ENCODE measurements at places on chromosomes 7 and 10.

GRCh38 chr7:70504254-70504653, 627.7 kb upstream of the GALNT17 start:
- no peaks in the 10 kb centered on the region for H3K27me3 ChIP-seq
- H3K36me3 ChIP-seq = no peaks in the 10 kb centered on the region
- no peak overlapping the region for H3K27ac ChIP-seq
- H3K4me1 ChIP-seq = no peaks in the 10 kb centered on the region

- no peaks in the 10 kb centered on the region for H3K4me1 ChIP-seq
- no peak for DNase-seq
- H3K4me3 ChIP-seq = no peak overlapping the region
- H3K27ac ChIP-seq = no peak overlapping the region
- H3K27me3 ChIP-seq = peaks cover 2% of the 10 kb centered on the region
Observed at GRCh38 chr7:11237742-11238141, 264.1 kb downstream of the PHF14 start.

DNA sequence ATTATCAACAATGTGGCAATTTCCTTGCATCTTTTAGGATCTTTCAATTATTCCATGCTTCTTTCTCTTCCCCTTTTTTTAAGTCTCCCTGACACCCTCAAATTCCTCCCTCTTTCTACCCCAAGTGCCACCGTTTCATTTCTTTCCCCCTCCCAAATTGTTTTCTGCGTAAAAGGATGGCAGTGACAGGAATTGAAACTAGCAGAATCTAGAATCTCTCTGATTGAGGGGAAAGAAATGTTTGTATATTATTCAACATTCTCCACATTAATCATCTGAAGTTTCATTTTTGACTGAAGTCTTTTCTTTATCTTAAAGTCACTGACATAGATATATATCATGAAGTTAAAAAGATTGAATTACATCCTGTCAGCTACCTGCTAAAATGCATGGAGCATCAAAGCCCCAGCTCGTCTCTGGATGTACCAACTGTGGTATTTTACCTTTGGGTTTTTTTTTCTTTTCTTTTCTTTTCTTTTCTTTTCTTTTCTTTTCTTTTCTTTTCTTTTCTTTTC, 633.5 kb downstream of the SORCS3 start:
- H3K36me3 ChIP-seq = no peaks in the 10 kb centered on the region
- no peak overlapping the region for H3K27ac ChIP-seq
- H3K4me3 ChIP-seq = no peak overlapping the region
- H3K27me3 ChIP-seq = no peaks in the 10 kb centered on the region
- no peaks in the 10 kb centered on the region for H3K4me1 ChIP-seq
- no peak for DNase-seq

- H3K27me3 ChIP-seq = no peaks in the 10 kb centered on the region
- H3K4me1 ChIP-seq = peaks cover 16% of the 10 kb centered on the region
- no peaks in the 10 kb centered on the region for H3K36me3 ChIP-seq
- no peak overlapping the region for H3K27ac ChIP-seq
Observed at GRCh38 chr7:92809397-92809759, 27.0 kb downstream of the CDK6 start.

GRCh38 chr7:777728-778078, 50.6 kb upstream of the PRKAR1B start:
- no peak for DNase-seq
- H3K27ac ChIP-seq = no peak overlapping the region
- H3K4me3 ChIP-seq = no peak overlapping the region
- H3K4me1 ChIP-seq = no peaks in the 10 kb centered on the region
- no peaks in the 10 kb centered on the region for H3K36me3 ChIP-seq

GRCh38 chr10:133335246-133336117, 1.2 kb downstream of the CALY start:
- H3K27ac ChIP-seq = no peak overlapping the region
- peaks cover 35% of the 10 kb centered on the region for H3K4me1 ChIP-seq
- peak overlapping the region; percentile 51 for H3K4me3 ChIP-seq
- peaks cover 57% of the 10 kb centered on the region for H3K27me3 ChIP-seq

DNA sequence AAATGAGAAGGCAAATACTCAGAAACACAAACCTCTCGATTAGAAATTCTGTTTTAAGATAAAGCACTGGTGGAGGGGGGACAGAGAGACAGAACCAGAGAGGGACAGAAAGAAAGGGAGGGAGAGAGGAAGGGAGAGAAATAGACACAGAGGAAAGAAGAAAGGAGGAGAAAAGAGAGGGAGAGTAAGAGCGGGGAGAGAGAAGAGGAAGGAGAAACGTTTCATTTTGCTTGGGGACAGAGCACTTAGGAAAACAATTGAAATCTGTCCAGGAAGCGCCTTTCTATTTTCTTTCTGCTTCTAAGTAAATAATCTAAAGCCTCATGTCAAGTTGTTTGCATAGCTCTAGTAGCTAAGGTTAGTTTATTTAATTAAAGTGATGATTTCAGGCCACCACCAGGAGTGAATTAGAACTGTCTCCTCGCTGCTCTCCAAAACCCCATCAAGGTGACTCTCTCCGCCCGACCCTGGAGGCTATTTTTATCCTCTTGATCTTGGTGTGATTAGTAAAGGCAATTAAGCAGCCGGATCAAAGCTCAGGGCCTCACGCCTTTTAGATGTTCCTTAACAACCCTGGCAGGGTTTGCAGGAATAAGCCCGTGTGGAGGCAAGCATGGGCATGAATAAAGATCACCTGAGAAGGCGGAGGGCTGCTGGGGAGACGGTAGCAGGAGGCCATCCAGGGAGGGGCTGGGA, 73.4 kb upstream of the INSIG1 start:
- H3K27me3 ChIP-seq = no peaks in the 10 kb centered on the region
- H3K27ac ChIP-seq = no peak overlapping the region
- H3K36me3 ChIP-seq = no peaks in the 10 kb centered on the region
- no peak overlapping the region for H3K4me3 ChIP-seq

- no peaks in the 10 kb centered on the region for H3K4me1 ChIP-seq
- H3K27me3 ChIP-seq = no peaks in the 10 kb centered on the region
- H3K4me3 ChIP-seq = no peak overlapping the region
- DNase-seq = no peak
- H3K36me3 ChIP-seq = peaks cover 53% of the 10 kb centered on the region
Observed at GRCh38 chr10:125840955-125841354, 17.6 kb downstream of the BCCIP start.

DNA sequence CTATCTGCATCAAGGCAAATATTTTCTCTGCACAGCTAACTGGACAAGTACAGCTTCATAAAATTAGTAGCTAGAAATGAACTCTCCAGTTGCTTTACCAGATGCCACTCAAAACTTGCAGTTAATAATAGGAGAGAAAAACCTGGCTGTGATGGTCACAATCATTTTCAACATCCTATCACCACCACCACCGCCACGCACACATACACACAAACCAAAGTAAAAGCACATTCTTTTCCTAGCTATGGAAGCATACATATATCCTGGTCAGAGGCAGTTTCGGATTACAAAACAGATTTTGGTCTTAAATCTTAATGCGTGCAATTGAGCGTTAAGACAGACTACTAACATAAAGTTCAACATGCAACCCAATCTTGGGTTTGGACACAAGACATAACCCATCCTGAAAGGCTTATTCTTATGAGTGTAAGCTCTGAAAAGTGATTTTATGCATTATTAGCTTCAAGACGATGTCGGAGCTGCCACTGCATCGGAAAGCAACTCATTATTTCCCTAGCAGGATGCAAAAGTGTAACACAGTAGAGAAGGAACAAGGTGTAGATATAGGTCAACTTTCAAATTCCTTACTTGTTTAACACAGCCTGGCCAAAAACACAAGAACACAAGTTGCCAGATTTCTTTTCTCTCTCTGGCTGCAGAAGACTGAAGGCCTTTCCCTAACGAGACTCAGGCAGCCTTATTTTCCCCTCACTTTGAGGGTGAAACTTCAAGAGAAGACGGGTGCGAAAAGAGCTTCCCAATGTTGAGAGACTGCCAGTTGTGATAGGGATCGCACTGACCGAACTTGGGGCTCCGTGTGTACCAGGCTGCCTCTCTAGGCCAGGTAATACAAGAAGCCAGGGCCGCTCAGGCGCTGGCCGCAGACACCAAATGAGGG, 1.2 kb downstream of the CACUL1 start:
- H3K4me1 ChIP-seq = peaks cover 26% of the 10 kb centered on the region
- no peaks in the 10 kb centered on the region for H3K36me3 ChIP-seq
- H3K4me3 ChIP-seq = peak overlapping the region; percentile 92
- H3K27me3 ChIP-seq = no peaks in the 10 kb centered on the region
- DNase-seq = no peak
- H3K27ac ChIP-seq = no peak overlapping the region

DNA sequence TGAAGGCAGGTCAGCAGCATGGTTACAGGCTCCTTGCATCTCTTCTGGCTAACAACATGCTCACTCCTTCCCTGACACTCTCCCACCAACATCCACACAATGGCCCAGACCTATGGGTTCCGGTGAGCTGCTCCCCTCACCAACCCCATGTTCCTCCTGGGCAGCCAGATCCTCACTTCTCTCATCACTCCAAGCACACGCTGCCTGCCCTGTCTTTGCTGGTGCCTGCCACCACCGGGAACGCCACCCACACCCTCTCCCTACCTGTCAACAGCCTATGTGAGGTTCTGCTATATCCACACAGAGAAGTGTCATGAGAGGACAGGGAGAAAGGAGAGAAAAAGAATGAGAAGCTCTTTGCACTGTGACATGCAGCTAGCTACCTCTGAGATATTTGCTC, 14.6 kb downstream of the PARP12 start:
- no peak for DNase-seq
- no peaks in the 10 kb centered on the region for H3K27me3 ChIP-seq
- H3K4me1 ChIP-seq = peaks cover 10% of the 10 kb centered on the region

GRCh38 chr10:130108934-130109604, 1.6 kb downstream of the C10orf143 start:
- no peak overlapping the region for H3K4me3 ChIP-seq
- peaks cover 21% of the 10 kb centered on the region for H3K4me1 ChIP-seq
- H3K27ac ChIP-seq = no peak overlapping the region
- no peaks in the 10 kb centered on the region for H3K36me3 ChIP-seq

DNA sequence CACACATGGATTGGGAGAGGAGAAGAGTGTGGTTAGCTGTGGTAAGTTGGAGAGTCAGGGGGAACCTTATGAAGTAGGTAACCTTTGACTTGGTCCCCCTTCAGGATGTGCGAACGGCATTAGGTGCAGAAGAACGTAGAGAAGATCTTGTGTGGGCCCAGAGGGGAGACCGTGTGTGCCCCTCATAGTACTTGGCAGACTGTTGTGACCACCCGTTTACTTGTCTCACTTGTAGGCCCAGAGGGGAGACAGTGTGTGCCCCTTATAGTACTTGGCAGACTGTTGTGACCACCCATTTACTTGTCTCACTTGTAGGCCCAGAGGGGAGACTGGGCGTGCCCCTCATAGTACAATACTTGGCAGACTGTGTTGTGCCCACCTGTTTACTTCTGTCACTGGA, 2.6 kb downstream of the GTPBP4 start:
- no peaks in the 10 kb centered on the region for H3K27me3 ChIP-seq
- H3K4me1 ChIP-seq = peaks cover 34% of the 10 kb centered on the region
- H3K36me3 ChIP-seq = peaks cover 27% of the 10 kb centered on the region
- DNase-seq = no peak

- H3K27ac ChIP-seq = peak overlapping the region; percentile 77
- DNase-seq = no peak
- H3K4me3 ChIP-seq = peak overlapping the region; percentile 49
Observed at GRCh38 chr10:116850058-116850611, 836 bp downstream of the ENO4 start.

- H3K4me3 ChIP-seq = no peak overlapping the region
- DNase-seq = no peak
- no peaks in the 10 kb centered on the region for H3K4me1 ChIP-seq
- no peaks in the 10 kb centered on the region for H3K27me3 ChIP-seq
- no peaks in the 10 kb centered on the region for H3K36me3 ChIP-seq
- no peak overlapping the region for H3K27ac ChIP-seq
Observed at GRCh38 chr10:111612273-111612672, 535.4 kb downstream of the ADRA2A start.

- H3K36me3 ChIP-seq = no peaks in the 10 kb centered on the region
- H3K4me1 ChIP-seq = no peaks in the 10 kb centered on the region
- no peak for DNase-seq
Observed at GRCh38 chr10:114246679-114247305, 7.7 kb downstream of the VWA2 start.

DNA sequence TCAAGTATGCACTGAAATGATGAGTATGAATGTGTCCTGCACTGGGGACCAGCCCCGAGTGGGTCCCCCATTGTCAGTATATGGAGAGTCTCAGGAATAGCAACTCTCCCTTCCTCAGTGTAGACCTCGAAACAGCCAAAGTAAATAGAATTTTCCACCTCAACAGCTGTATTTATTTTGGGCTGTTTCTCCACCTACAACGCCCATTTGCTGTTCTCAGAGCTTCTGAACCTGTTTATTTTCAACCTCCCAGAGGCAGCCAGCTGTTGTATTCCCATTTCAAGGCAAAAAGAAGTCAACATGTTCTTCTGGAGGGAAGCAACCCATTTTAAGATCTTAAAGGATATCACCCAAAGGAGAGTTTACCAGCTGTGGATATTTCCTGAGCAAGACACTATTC, 59.6 kb upstream of the BICC1 start:
- no peak overlapping the region for H3K4me3 ChIP-seq
- H3K36me3 ChIP-seq = no peaks in the 10 kb centered on the region
- H3K27me3 ChIP-seq = no peaks in the 10 kb centered on the region
- DNase-seq = no peak
- H3K27ac ChIP-seq = no peak overlapping the region

DNA sequence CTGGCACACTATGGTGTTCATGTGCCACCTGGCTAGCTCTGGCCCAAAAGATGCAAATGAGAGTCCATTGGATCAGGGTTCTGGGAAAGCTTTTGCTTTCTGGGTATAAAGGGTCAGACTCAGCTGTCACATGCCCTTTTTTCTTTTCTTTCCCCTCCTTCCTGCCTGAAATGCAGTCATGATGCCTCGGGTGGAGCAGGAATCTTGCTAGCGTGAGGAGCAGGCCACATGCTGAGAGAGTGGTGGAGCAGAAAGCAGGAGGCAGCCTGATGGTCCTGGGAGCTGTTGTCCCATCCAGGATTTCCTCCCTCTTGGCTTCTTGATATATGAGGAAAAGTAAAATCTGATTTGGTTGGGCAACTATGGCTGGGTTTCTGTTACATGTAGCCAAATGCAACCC, 2.7 kb upstream of the LHPP start:
- H3K27me3 ChIP-seq = peaks cover 29% of the 10 kb centered on the region
- H3K36me3 ChIP-seq = no peaks in the 10 kb centered on the region
- DNase-seq = no peak
- H3K27ac ChIP-seq = no peak overlapping the region
- H3K4me1 ChIP-seq = peaks cover 11% of the 10 kb centered on the region

- no peaks in the 10 kb centered on the region for H3K36me3 ChIP-seq
- DNase-seq = no peak
Observed at GRCh38 chr7:141198194-141198958, 124.5 kb downstream of the TMEM178B start.

DNA sequence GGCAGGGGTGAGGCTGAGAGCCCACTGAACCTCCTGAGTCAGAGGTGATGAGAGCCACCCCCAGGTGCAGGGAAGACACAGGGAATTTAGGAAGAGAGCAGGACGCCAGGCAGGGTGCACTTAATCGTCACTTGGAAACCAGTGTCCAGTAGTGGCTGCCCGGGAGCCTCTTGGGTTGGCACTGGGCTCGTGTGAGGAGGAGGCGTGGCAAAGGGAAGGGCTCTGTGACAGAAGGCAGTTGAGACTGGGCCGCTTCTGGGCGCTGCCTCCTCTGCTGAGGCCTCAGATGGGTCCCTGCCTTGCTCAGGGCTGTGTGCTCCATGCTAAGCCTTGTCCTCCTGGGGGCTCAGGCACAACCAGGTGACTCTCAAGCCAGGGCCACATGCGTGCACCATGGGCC, 13.3 kb downstream of the RET start:
- no peak overlapping the region for H3K4me3 ChIP-seq
- no peak for DNase-seq
- no peaks in the 10 kb centered on the region for H3K27me3 ChIP-seq
- no peaks in the 10 kb centered on the region for H3K36me3 ChIP-seq

GRCh38 chr7:150715293-150715692, 1.1 kb upstream of the GIMAP1 start:
- no peak overlapping the region for H3K27ac ChIP-seq
- peaks cover 5% of the 10 kb centered on the region for H3K36me3 ChIP-seq
- no peak for DNase-seq
- H3K4me1 ChIP-seq = peaks cover 18% of the 10 kb centered on the region
- H3K27me3 ChIP-seq = no peaks in the 10 kb centered on the region
- H3K4me3 ChIP-seq = no peak overlapping the region

Measured in B cell (primary cell).